Activated CD4-positive, alpha-beta T cell treated with anti-CD3 and anti-CD28 coated beads, Interleukin-2, amount 50 U/mL, for 24 hours (primary cell): ENCODE measurements at places on chromosomes 1 and 21.

- no peak for DNase-seq
These were observed 51.1 kb upstream of the PRDX6 start for GRCh38 chr1:173426057-173426456.

- DNase-seq = no peak
These were observed 29.7 kb downstream of the PSMB2 start for GRCh38 chr1:35611655-35612054.

DNA sequence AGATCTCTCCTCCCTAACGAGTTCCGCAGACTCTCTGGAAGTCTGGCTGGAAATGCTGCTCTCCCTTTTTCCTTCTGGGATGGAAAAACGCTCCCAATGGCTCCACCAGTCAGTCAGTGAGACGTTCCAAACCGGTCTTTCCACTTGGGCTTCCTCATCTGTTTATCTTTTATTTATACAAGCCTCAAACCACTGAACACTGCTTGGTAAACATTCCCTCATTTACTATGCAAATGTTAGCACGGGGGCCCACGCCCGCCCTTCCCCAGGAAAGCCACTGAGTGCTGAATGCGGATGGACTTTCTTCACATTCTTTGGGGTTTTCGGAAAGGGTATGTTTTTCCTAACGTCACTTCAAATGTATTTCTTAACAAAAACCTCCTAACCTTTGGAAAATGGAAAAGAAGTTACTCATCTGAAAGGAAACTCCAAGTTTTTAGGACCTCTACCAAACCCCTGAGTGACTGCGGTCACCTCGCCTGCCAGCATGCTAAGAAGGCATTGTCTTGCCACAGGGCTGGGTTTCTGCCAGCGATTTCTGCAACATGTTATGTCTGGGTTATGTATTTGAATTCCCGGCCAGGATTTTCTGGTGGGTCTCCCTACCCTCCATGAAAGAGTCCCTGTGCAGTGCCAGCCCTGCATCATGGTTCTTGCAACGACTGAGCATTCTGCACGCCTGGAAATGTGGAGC lies 14.0 kb upstream of the UMODL1 start:
- DNase-seq = no peak

DNA sequence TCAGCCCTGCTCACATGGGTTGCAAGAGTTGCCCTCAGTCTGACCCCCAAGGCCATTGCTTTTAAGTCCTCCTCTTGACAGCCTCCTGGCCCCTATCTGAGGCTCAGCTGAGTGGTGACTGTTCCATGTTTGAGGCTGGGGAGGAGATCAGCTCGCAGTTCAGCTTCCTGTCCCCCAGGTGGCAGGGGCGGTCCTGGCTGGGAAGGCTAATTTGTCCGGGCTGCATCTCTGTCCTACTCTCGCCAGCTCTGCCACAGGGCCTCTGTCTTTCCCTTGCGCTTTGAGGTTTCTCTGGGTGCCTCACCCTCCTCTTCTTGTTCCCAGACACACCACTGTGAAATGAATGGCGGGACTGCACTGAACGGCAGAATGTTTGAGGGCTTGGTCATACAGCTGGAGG lies 157.3 kb downstream of the KCNJ6 start:
- no peak for DNase-seq

DNA sequence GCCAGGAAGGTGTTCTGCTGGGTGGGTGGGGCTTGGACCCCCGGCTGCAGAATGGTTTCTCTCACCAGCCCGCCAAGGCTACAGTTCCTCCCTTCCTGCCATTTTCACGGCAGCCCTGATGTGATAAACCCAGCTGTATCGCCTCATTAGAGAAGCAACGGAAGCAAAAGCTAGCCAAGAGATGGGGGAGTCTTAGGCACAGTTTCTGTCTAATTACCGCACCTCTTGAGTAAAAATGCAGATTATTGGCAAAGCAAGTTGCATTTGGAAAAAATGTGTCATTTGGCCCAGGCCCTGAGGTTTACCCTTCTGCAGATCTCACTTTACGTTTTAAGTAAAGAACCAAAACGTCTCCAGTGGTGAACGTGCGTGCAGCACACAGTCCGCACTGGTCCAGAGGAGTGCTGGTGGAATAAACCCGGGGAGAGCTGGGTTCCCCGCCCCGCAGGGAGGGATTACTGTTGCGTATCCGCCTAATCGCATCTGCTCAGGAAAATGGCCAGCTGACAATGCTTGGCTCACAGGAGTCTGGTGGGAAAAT lies 109.9 kb downstream of the GALNT2 start:
- no peak for DNase-seq

GRCh38 chr1:192969091-192969490 lies 90.1 kb downstream of the UCHL5 start:
- DNase-seq = no peak

- no peak for DNase-seq
These were observed 4.4 kb upstream of the FMO2 start for GRCh38 chr1:171180670-171181069.

- no peak for DNase-seq
These were observed 42.8 kb upstream of the USP24 start for GRCh38 chr1:55257958-55258357.

DNA sequence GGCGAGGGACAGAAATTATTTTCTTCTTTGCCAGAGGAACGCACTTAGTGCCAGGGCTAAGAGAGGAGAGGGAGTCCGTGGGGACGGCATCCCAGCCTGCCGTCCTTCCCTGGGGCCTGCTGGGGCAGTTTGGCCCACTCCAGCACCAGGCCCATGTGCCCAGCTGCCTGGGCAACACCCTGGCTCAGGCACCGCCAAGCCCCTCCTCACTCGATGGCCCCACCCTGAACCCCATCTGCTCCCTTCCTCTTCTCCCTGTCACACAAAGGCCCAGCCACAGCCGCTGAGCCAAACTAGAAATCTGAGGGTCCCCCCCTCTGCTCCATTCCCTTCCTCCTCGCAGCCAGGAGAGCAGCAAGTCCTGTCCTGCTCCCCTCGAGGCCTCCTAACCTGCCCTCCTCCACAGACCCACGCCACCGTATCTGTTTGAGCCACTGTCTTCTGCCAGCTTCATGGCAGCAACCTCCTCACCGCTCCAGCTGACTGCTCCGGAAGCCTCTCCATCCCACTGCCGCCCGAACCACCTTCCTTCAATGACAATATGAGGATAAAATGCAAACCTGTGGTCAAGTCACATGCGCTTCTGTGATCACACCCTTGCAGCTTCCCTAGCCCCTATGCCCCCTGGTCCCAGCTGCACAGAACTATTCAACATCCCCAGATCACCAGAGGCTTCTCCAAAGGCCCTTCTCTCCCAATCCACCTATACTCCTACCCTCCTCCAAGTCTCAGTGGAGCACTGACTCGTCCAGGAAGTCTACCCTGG lies 8.4 kb upstream of the TNNI1 start:
- DNase-seq = no peak

DNA sequence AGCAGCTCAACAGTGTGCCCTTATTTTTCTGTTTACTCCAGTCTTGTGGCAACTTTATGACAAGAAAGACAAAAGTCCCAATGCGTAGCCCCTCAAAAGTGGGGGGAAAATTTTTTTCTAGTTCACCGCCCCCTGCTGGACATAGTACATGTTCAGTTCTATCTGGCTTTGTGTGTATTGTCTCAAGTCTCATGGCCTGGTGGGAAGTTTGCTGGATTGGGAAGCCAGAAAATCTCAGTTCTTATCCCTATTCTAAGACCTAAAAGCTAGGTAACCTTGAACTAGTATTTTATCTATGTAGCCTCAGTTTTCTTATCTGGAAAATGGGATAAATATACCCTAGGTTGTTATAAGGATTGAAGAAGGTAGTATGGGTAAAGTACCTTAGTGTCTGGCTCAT lies 55.8 kb upstream of the LDLRAP1 start:
- DNase-seq = no peak

DNA sequence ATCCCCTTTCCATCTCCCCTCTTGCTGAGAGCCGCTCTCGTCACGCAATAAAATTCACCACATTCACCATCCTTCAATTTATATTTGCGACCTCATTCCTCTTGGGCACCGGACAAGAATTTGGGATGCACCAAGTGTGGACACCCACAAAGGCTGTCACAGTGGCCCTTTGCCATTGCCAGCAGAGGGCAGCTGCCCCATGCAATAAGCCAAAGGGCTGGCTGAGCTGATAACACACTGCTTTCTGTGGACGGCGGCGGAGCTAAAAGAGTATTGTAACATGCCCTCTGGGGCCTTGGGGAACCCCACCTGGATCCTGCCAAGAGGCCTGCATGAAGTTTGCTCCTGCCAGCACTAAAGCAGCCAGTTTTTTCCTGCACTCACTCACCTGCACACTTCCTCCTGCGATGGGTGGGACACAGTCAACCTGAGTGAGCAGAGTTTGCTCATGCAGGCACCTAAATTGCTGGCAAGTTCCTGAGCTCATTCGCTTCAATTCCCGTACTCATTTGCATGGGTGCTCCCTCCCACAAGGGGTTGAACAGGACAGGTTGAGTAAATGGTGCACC lies 792.3 kb upstream of the ADAMTS5 start:
- no peak for DNase-seq

GRCh38 chr1:61898658-61899057 lies 156.4 kb downstream of the PATJ start:
- no peak for DNase-seq

GRCh38 chr1:67560580-67561255 lies 124.3 kb upstream of the GADD45A start:
- no peak for DNase-seq

DNA sequence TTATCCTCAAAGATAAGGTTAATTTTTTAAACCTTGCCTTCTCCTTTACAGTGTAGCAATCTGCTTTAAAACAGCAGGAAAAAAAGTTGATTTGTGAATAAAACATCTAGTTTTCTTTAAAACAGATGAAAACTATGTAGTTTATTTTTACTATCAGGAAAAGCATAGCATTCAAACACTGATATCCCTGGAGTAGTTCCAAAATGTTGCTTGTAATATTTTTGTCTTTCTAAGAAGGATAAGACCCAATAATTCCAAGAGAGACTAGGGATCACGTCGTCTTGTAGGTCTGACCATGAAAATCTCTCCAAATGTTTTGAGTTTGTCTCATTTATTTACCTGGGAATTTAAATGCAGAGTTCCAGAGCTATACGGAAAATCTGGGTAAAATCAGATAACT lies 204.0 kb downstream of the NTNG1 start:
- no peak for DNase-seq

DNA sequence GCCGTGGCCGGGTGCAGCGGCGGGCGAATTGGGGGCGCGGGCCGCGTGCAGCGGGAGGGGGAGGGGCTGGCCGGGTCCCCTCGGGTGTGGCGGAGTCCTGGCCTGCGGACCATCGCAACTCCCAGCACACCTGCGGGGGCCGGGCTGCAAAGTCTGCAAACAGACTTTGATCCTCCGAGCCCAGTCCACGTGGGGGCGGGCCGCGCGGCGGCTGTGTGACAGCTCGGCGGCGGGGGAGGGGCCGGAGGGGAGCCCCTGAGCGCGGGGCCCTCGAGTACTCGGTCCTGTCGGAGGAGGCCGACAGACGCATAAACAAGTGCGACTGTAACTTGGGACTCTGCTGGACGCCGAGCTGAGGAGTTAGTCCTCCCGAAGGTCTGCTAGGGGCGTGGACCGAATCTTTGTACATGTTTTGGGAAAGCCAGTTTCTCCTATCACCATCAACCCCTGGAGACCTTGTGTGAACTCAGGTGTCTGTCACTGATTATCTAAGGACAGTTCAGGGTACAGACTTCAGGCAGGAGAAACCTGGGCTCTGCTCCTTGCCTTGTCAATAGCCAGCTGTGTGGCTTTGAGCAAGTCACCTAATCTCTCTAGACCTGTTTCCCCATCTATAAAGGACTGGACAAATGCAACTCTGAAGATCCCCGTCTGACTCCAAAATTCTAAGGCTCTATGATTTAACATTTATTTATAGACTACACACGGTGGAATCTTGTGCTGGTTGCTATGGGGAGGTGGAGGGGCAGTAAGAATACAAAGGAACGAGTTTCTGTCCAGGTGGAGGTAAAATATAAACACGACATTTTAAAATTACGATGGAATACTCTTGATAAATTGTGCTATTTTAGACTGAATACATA lies 710 bp upstream of the SLC30A1 start:
- no peak for DNase-seq

- peak; percentile 4 for DNase-seq
These were observed 32.7 kb upstream of the ETV3 start for GRCh38 chr1:157170677-157171515.

- DNase-seq = no peak
These were observed 115.8 kb downstream of the VPS13D start for GRCh38 chr1:12345350-12346217.
